Skeletal muscle cell (primary cell): ENCODE measurements at places on chromosomes 2 and 18.

DNA sequence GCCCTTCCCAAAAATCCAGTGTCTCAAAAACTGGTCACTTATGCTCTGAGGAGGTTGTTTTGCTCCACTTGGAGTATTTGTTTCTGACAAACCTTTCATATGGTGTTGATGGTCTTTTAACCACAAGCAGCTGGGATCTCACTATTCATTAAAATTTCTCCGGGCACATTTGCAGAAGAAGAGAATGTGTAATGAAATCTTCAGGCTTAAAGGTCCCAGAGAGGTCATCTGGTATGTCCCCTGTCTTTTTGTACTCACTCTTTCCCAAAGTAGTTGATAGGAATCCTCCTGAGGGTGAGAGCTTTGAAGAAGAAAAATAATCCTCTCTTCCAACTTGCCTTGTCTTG, 430.8 kb downstream of the SETBP1 start:
- DNase-seq, result no peak

DNA sequence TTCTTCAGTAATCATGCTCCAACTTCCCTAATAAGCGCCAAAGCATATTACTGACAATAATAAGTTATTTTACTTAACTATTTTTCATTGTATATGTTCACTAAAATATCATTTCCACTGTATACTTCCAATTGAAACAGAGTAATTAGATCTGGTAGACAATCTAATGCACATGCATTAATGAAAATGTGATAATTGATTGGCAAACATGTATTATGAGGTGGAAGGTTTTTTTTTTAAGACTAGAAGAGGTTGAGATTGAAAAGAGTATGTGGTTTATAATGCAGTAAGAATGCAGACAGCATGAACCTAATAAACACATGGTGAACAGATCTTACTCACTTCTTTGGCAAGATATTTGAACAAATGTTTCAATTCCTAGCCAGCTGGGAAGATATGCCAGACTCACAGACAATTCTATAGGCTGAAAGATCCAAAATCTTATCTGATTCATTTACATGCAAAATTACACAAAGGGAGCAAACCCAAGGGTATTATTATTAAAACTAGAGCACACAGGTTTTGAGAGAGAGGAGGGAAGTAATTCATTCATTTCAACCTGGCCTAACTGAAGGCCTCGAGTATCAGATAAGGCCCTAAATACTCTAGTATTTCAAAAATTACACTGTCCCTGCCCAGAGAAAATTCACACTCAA, 2.8 kb downstream of the NCKAP1 start:
- peak; percentile 66 for DNase-seq

DNA sequence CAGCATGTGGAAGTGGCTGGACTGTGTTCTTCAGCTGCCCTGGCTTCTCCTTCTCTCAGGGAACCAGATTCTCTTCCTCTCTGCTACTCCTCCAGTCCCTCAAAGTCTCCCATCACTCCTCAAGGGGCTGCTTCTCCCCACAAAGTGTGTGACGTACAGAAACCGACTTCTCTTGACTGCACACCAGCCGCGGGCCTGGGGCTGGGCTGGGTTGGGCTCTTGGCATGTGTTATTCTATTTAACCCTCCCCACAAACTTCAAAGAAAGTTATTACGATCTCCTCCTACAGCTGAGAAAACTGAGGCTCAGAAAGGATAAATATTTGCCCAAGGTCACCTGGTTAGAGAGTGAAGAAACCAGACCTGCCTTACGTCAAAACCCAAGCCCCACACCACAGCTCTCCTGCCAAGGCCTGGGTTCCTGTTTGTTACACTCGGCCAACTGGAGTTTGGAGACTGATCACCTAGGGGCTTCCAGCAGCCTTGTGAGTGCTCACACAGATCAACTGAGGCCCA, 269.0 kb downstream of the TFCP2L1 start:
- no peak for DNase-seq

- no peak for DNase-seq
Measured at GRCh38 chr18:13423352-13423751, 204.8 kb downstream of the LDLRAD4 start.

GRCh38 chr2:38722271-38723061, 28.7 kb downstream of the SRSF7 start:
- DNase-seq, result no peak

DNA sequence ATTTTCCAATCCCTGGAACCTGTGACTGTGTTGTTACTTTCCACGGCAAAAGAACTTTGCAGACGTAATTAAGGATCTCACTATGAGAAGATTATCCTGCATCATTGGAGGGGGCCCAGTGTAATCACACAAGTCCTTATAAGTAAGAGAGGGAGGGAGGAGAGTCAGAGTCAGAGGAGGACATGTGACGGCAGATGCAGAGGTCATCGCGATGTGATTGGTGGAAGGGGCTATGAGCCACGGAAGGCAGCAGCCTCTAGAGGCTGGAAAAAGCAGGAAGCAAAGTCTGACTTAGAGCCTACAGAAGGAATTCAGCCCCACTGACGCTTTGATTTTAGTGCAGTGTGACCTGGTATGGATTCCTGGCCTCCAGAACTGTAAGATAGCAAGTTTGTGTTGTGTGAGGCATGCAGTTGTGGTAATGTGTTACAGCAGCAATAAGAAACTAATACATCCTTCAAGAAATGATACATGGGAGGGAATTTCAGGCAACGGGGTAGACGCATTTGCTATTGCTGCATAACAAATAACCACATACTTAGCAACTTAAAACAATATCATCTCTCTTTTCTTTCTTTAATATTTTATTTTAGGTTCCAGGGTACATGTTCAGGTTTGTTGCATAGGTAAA, 112.7 kb upstream of the SERPINE2 start:
- no peak for DNase-seq

GRCh38 chr18:57343833-57344232, 8.5 kb upstream of the ST8SIA3 start:
- DNase-seq, result no peak

GRCh38 chr2:135299165-135299564, 231.9 kb downstream of the ZRANB3 start:
- DNase-seq, result no peak

- DNase-seq, result no peak
Measured at GRCh38 chr2:189214484-189214883, 34.9 kb upstream of the COL5A2 start.

GRCh38 chr18:72171596-72171995, 372.5 kb downstream of the CBLN2 start:
- no peak for DNase-seq

DNA sequence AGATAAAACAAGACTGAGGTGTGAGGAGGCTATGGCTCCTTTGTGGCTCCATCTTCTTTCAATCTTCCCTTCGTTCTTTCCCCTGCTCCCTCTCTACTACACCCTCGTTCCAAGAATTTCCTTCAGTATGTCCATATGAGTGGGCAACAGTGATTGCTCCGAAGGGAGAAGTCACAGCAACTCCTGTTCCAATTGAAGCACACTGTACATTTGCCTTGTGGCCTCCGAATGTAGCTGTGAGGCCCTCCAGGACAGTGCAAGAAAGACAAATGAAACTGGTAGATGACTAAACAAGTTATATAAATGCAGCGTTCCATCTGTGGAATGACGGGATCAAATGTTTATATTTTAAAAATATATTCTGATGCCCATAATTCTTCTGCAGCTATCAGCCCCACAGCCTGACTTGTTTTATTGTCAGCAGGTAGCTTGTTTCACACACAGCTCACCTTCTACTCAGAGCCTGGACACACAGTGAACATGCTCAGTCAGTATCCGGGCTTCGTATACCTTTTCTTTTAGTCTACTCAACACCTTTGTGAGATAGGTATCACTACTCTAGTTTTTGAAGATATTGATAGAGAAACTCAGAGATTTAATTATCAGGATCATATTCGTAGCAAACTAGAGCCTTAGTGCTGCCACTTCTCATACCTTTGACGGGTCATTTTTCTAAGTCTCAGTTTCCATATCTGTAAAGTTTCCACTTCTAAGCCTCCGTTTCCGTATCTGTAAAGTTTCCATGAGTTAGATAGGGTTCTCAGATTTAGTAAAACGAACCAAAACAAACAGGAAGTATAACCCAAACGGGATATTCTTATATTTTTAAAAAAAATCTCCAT, 216.7 kb upstream of the STON1 start:
- no peak for DNase-seq

GRCh38 chr18:38981389-38981788, 1415.8 kb upstream of the CELF4 start:
- DNase-seq, result no peak

DNA sequence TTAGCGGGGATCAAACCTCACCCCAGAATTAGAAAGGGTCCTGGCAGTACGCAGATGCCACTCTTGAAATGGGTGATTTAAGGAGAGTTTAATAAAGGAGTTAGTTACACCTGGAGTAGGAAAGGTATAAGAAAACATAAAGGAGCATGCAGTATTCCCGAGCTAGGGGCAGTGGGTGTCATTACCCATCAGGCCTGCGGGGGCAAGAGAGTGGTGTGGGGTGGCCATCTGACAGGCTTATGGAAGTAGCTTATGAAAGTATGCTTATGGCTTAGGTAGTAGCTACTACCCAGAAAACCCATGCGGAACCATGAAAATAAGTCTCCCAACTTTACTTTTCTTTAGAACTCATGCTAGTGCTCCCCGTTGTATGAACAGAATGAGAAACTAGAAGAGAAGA, 568.9 kb upstream of the ACVR2A start:
- DNase-seq, result no peak

GRCh38 chr2:8137801-8138200, 544.1 kb upstream of the ID2 start:
- DNase-seq, result no peak

DNA sequence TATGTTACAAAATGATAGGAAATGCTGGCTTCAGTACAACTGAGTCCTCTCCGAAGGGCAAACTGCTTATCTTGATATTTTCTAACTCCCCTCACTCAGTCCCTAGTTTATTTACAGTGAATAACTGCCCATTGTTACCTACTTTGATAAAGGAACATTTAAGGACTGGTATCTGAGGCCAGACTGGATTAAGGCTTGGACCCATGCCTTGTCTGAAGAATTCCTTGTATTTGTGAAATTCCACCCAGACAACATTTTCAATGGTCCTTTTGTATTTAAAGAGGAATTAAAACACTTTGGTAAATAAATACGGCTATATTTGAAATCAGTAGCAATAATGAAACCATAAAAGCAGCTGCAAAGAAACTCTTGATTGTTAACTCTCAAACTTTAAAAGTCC, 58.3 kb downstream of the PELI1 start:
- DNase-seq, result no peak

DNA sequence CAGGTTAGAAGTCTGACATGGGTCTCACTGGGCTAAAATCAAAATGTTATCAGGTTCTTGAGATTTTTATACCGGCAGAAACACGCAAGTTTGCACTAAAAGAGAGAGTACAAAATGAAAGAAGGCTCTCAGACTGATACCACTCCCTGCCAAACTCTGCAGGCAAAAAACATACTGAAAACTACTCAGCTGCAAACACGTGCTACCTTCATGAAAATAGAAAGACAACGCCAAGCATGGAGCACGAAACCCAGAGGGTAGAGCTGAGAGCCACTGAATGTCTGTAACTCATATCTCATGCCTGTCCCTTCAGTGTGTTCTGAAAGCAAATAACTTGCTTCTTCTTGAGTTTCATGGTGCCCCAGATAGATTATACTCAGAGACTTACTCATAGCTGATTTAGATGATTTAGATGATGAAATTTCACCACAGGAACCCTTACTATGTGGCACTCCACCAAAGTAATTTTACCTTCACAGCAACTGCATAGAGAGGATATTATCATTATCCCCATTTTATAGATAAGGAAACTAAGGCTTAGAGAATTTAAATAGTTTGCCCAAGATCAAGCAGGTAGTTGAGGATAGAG, 313.0 kb upstream of the SLC39A10 start:
- DNase-seq, result peak; percentile 16

DNA sequence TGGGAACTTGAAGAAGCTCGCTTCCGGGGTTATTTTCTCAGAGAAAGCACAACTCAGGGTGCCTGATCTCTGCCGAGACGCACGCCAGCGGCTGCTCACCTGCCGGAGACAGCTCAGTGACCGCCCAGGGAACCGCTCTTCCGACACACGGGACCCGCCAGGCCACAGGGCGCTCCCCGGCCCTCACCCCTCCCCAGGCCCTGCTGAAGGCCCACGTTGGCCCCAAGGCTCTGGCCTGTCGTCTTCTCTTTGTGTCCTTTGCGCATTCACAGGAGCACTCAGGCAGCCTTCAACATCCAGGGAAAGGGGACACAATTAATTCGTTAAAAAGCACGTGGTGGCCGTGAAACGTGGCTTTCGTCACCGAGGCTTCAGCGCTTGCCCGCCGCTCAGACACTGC, 276.3 kb upstream of the SALL3 start:
- no peak for DNase-seq

- peak; percentile 87 for DNase-seq
Measured at GRCh38 chr2:162245781-162246180, 2.5 kb upstream of the FAP start.

GRCh38 chr18:56921896-56922480, 224.9 kb upstream of the BOD1L2 start:
- no peak for DNase-seq
